Omental fat pad (tissue), 4 donors: ENCODE measurements at places on chromosomes 2 and 18. TPM values are rescaled to one million over a fixed set of nuclear protein-coding genes. Genes with fewer than 3 reads are reported as not detected.
A peak's percentile ranks its signal among the peaks of the same experiment; 100 is the strongest.

GRCh38 chr2:239369631-239370161, 31.1 kb downstream of the HDAC4 start:
- DNase-seq, result no peak

- DNase-seq, result no peak
Observed at GRCh38 chr18:8536231-8536630, 73.0 kb upstream of the RAB12 start.

The COL4A4 gene
- 0.56 TPM for total RNA-seq

DNA sequence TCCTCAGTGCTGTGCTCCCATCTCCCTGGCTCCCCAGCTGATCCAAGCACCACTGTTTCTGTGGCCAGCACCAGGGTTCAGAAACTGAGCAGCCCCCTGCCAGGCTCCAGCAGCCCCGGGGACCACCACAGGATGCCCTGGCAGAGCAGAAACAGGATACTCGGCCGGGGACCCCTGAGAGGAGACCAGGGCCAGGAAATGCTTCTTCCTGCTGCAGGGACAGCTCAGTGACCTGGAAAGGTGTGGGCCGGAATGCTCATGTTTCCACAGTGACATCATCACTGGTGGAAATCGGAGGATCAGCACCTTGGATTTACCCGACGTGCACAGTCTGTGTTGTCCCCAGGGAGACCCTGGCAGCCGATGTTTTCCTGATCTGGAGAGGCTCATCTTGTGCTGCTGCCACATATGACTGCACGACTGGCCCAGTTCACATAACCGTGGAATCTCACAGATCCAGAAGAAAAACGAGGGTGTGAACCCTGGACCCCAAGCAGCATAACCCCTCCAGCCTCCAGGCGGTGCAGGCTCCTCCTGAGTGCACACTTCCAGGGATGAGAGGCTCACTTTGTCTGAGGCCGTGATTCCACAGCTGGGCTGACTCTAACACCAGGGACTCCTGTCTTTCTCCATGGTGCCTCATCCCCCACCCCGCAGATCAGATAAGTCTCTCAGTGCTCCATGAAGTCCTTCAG, 58.0 kb downstream of the DDX1 start:
- no peak for DNase-seq

GRCh38 chr2:150895968-150896367, 365.7 kb downstream of the RBM43 start:
- no peak for DNase-seq

The KATNAL2 gene
- total RNA-seq, result 2.9 TPM

GRCh38 chr2:62569907-62570841, 64.2 kb upstream of the TMEM17 start:
- DNase-seq, result no peak

DNA sequence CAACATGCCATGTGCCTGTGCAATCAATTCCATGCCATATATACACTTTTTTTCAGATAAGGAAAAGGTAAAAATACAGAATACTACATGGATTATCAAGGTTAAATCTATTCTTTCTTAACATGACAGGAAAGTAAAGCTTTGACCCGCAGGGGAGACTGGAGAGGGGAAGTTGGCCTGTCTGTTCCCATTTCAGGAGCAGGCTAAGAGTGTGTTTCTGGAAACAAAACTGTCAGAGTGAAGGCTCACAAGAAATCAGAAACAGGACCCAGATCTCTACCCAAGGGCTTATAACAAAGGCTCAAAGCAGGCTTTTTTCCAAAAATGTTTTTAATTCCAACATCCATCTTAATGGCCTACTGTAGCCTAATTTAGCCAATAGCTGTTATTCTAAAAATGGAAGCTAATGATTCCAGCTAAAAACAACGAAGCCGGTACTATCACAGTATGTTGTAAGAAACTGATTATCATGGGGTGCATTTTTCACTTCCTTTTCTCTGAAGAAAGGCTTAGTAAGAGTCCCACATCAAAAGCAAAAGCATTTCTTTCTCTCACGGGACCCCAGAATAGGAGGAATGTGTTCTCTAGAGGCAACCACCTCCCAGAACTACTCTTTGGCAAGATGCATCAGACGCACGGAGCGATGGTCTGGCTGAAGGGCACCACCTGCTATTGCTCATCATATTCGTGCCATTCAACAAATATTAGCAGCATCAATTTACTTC, 41.4 kb downstream of the FECH start:
- DNase-seq, result no peak

The KYNU gene
- total RNA-seq, result 3.8 TPM

The IGFBP2 gene
- 178 TPM for total RNA-seq

The GAREM2 gene
- 3.3 TPM for total RNA-seq

GRCh38 chr2:28209864-28210263, 182.8 kb upstream of the FOSL2 start:
- DNase-seq, result no peak

The KCNJ13 gene
- total RNA-seq, result not detected

DNA sequence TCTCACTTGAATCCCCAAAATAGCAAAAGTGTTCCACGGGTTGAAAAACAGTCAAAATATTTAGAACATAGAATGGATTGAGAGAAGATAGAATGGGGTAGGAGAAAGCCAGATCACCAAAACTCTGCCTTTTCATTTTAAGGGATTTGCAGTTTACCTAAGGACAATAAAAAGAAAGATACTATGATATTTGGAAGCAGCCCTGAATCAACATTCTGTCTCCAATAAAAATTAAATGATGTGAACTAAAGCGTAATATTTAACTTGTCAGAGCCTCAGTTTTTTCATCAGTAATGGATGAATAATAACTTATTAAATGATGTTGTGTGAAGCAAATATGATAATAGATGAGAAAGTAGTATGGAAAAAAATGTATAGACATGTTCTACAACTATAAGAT, 100.2 kb upstream of the REG3G start:
- DNase-seq, result no peak

GRCh38 chr18:12236934-12237832, 17.0 kb upstream of the CIDEA start:
- DNase-seq, result peak; percentile 43

DNA sequence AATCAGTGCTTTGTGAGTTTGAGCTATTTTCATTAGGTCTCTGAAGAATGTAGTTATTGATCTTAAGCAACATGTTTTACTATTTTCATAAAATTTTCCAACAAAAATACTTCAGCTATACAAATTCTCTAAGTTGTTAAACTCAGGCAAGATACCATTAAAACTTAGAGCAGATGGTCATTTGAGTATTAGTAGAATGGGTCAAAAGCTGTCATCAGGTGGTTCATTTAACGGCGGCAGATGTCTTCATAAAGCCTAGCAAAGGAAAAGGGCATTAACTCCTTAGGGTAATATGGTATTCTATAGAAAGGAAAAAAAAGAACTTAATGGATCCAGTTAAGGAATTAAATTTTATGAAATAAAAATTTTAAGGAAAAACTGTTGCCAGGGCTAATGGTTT, 19.2 kb downstream of the MIB1 start:
- DNase-seq, result no peak

- no peak for DNase-seq
Observed at GRCh38 chr2:30277582-30277981, 46.2 kb downstream of the LBH start.

DNA sequence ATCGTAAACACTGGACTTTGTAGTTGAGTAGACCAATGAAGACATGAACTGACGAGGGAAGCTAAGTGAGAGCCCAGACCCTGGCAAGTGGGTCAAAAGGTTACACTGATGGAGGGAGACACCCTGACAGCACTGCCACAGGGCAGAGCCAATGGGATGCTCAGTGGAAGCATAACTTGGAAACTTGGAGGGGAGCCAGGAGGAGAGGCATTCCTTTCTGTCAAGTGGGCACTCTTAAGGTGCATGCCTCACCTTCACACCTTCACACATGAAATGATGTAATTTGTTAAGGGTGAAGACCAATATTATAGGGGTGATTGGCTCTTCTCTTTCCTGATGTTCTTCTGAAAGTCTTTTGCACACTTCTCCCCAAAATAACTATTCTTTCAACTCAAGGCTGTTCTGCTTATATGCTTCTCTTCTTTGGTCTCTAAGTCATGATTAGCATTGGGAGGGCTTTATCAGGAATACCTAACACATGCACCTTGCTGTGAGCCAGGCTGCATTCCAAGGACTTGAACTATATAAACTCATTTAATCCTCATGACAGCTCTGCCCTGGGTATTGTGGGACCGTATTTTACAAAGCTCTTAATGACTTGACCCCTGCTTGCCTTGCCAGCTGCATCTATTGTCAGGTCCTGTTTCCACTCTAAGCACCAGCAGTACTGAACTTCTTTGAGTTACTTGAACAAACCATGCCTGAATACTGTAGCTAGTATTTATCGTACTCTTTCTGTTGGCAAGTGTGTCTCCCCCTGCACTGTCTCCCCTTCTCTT, 19.0 kb downstream of the RPL37A start:
- no peak for DNase-seq

GRCh38 chr2:134706587-134707329, 12.0 kb downstream of the TMEM163 start:
- no peak for DNase-seq

- DNase-seq, result no peak
Observed at GRCh38 chr2:36482576-36483214, 115.3 kb downstream of the FEZ2 start.

GRCh38 chr2:35819033-35819432, 536.5 kb upstream of the CRIM1 start:
- no peak for DNase-seq
